ENCODE measurements at places on chromosomes 4 and X. TPM values are rescaled to one million over a fixed set of nuclear protein-coding genes. Genes with fewer than 3 reads are reported as not detected.

Gene TEX13C
- polyA plus RNA-seq = not detected

Gene GLRB
- polyA plus RNA-seq = not detected

Gene THOC2
- polyA plus RNA-seq = 30.9 TPM

Gene TEX11
- not detected for polyA plus RNA-seq

All from naive thymus-derived CD8-positive, alpha-beta T cell (primary cell).